NCI-H2029 (cell line): ENCODE measurements at places on chromosomes 6 and 20.

DNA sequence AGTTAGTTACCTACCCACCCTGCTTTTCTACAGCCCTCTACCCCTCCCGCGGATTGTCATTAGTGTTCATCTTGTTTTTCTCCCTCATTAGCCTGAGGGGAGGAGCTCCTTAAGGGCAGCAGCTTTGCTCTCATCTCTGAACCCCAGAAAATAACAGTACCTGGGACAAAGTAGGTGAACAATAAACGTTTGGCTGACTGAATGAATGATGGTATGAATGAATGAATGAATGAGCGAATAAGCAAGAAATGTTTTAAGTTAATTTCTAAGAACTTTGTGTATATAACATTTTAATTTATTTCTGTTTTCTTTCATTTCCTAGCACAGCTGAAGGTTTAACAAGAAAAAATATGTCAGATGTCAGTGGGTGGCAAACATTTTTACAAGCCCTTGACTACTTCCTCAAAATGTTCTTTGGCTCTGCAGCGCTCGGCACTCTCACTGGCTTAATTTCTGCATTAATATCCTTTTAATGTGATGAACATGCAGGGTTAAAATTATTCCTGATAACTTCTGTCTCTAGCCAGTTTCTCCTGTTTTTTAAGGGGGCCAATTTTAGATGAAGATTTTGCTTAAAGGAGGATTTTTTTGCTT is 50.1 kb downstream of the SLC9A8 start:
- no peak for DNase-seq

DNA sequence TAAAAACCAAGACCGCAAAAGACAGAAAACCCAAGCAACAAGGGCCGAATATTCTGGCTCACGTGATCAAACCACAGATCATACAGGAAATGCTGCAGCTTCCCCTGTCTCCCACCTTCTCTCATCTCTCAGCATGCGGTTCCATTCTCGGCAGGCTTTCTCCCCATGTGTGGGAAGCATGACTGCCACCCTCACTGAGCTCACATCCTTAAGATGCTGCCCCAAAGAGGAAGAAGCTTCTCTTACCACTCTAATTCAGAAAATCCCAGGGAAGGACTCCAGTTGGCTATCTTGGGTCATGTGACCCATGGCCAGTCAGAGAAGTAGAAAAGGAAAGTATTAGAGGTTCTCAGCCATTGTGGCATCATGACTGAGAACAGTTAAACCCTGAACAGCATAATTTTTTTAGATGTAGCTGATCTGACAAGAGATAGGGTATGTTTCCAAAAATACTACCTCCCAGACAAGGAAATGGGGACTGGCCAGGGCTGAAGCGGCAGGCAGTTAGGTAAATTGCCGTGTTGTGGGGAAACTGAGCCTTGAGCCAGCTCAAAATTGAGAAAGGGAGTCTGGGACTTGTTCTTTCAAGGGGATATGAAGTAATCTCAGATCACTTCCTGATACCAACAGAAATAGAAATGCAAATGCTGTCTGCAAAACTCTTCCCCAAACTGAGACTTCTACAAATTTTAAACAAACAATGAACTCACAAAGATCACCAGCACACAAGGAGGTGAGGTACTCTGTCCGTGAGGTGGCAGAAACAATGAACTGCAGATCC is 37.1 kb upstream of the GRM4 start:
- no peak for DNase-seq

GRCh38 chr6:149359440-149359839 is 40.6 kb upstream of the SUMO4 start:
- no peak for DNase-seq

GRCh38 chr6:45387236-45387635 is 9.5 kb upstream of the SUPT3H start:
- no peak for DNase-seq

- DNase-seq, result no peak
Measured at GRCh38 chr20:55054453-55054852, 579.1 kb downstream of the DOK5 start.

- DNase-seq, result no peak
Measured at GRCh38 chr6:144952456-144953240, 667.5 kb downstream of the UTRN start.

DNA sequence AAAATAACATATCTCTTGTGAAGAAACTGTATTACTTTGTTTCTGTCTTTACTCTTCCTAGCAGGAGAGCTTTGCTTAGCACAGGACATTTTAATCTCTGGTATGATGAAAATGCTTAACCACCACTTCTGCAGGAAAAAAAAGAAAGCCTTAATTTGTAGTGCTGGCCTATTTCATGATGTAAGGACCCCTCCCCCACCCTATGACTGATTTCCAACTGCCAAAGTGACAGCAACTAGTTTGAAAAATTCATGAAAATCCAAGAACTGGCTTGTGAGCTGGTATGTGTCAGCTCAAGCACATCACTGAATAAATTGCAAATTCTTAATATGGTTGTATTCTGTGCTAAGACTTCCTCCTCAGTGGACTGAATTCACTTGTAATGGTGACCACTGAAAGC is 125.3 kb downstream of the REV3L start:
- DNase-seq, result no peak

GRCh38 chr6:20946022-20946421 is 411.8 kb downstream of the CDKAL1 start:
- DNase-seq, result no peak

DNA sequence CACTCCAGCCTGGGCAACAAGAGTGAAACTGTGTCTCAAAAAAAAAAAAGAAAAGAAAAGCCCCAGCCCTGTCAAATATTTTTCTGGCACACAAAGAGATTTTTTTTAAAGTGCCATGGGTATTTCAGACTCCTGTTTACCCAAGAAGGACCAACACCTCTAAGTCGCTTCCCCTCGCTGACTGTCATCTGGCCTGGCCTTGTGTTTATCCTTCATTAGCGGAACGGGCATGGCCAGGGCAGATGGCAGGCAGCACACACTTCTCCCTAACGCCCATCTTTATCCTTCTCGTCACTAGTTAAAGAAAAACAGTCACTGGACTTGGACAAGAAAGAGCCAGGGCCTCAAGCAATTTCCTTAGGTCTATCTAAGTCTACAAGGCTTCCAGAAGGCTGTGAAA is 7.3 kb upstream of the CBFA2T2 start:
- DNase-seq, result peak; percentile 16

GRCh38 chr20:59195316-59195993 is 31.8 kb downstream of the ZNF831 start:
- no peak for DNase-seq

DNA sequence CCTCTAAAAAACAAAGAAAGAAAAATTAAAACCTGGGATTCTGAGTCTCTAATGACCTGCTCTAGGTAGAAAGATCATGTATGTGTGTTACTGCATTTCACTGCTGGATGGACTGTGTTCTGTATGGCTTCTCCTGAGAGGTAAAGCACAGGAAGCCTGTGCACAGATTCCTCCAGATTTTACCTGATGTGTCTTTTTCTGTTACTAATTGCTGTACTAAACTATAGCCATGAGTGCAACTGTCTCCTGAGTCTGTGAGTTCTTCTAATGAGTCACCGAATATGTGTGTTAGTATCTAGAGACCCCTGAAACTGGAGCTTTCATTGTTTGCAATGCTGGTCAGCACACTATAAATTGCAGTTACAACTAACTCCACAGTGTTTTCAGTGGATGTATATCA is 270.8 kb downstream of the CDKAL1 start:
- no peak for DNase-seq

- no peak for DNase-seq
Measured at GRCh38 chr6:107132330-107132954, 17.1 kb upstream of the BEND3 start.

DNA sequence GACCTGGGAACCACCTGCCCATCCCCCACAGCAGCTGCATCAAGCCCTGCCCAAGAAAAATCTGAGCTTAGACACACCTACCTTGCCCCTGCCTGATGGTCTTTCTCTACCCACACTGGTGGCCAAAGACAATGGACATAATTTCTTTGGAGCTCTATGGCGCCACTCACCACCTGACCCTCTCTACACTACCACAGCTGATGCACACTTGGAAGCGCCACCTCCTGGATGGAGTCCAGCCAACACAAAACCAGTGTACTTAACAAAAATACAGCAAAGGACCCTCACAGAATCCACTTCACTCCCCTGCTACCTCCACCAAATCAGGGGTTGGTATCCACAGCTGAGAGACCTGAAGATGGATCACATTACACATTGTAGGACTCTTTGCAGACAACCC is 39.7 kb upstream of the CLVS2 start:
- no peak for DNase-seq

GRCh38 chr6:29439006-29439405 is at the start of gene OR10C1:
Gene OR10C1 (plus strand): TSS chr6:29439306. CDS start chr6:29440016, 710 bp downstream.
- no peak for DNase-seq

GRCh38 chr6:14986370-14986769 is 259.5 kb upstream of the JARID2 start:
- no peak for DNase-seq

- no peak for DNase-seq
Measured at GRCh38 chr6:159305804-159306537, 136.8 kb downstream of the FNDC1 start.

DNA sequence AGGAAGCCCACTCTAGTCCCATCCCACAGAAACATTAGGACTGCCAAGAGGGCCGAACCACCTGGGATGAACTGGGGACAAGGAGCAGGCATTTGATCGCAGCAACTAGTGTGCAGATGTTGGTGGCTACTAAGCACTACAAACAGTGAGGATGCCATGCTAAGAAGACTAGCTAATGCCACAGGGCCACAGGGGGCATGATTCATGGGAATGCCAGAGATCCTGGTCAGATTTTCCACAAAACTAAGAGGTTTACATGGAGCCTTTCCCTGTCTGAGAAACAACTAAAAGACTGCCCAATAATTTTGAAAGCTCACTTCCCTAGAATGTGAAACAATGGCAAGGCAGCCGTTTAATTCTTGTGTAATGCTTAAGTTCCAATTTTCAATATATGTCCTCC is 375.9 kb upstream of the PTCHD4 start:
- no peak for DNase-seq
